ENCODE measurements at places on chromosomes 5 and 9.

GRCh38 chr5:122858451-122858850 lies 13.0 kb downstream of the SNX24 start:
- DNase-seq: no peak
- H3K27ac ChIP-seq: no peak overlapping the region
- no peak overlapping the region for H3K4me3 ChIP-seq
- no peaks in the 10 kb centered on the region for H3K27me3 ChIP-seq
- no peaks in the 10 kb centered on the region for H3K4me1 ChIP-seq

DNA sequence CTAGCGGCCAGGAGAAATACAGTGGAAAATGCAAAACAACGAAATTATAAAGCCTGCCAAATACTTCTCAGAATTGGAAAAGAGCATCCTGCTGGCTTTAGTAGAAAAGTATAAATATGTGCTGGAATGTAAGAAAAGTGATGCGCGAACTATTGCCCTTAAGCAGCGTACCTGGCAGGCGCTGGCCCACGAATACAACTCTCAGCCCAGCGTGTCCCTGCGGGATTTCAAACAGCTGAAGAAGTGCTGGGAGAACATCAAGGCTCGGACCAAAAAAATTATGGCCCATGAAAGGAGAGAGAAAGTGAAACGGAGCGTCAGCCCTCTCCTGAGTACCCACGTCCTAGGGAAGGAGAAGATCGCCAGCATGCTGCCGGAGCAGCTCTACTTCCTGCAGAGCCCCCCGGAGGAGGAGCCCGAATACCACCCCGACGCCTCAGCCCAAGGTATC lies 15.0 kb downstream of the MSANTD3 start:
- no peak overlapping the region for H3K4me3 ChIP-seq
- peaks cover 2% of the 10 kb centered on the region for H3K27me3 ChIP-seq
- H3K36me3 ChIP-seq: peaks cover 2% of the 10 kb centered on the region
- H3K4me1 ChIP-seq: no peaks in the 10 kb centered on the region
- DNase-seq: no peak

GRCh38 chr9:135219676-135220600 lies 132.5 kb downstream of the OLFM1 start:
- no peaks in the 10 kb centered on the region for H3K4me1 ChIP-seq
- no peak for DNase-seq
- no peaks in the 10 kb centered on the region for H3K36me3 ChIP-seq
- no peak overlapping the region for H3K4me3 ChIP-seq
- H3K27me3 ChIP-seq: peaks cover 7% of the 10 kb centered on the region
- no peak overlapping the region for H3K27ac ChIP-seq

DNA sequence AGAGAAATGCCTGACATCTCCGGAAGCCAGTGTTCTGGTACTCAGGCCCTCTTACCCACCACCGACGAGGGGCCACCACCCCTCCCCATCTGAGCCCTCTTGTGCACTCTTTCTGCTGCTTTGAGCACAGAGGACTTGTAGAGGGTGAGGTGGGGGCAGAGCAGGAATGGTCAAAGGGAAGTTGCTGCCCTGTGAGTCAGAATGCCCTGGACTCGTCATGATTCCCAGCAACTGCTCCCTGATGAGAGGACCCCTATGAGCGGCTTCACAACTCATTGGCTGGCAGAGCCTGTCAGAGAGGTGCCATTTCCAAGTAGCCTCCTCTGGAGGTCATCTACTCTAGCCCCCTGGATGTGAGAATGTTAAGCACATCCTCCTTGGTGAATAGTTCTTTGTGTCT lies 845 bp downstream of the ECSCR start:
- H3K27me3 ChIP-seq: no peaks in the 10 kb centered on the region
- peaks cover 48% of the 10 kb centered on the region for H3K4me1 ChIP-seq
- H3K4me3 ChIP-seq: peak overlapping the region; percentile 19
- no peak for DNase-seq
- H3K36me3 ChIP-seq: no peaks in the 10 kb centered on the region

DNA sequence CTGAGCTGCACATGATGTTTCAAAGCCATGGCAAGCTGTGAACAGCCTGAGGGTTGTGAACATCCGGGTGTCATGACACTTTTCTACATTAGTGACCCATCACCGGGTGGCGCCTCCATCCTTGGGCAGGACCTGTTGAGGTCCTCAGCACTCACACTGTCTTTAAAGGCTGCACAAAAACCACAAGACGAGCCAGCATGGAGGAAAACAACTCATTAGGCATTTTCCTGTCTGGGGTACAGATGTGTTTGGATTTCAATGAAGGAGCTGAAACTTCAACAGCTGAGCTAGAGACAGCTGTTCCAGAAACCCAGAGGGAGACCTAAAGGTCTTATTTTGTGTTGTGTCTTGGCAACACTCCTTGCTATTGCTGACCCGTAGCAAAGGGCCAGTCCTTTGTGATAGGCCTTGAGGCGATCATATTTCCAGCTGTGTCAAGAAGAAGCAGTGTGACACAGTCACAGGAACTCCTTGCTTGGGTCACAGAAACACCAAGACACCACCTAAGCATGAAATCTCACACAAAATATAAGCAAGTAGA lies 151.8 kb upstream of the VLDLR start:
- no peak for DNase-seq
- no peaks in the 10 kb centered on the region for H3K36me3 ChIP-seq
- H3K4me1 ChIP-seq: no peaks in the 10 kb centered on the region
- H3K27ac ChIP-seq: no peak overlapping the region
- H3K4me3 ChIP-seq: no peak overlapping the region

DNA sequence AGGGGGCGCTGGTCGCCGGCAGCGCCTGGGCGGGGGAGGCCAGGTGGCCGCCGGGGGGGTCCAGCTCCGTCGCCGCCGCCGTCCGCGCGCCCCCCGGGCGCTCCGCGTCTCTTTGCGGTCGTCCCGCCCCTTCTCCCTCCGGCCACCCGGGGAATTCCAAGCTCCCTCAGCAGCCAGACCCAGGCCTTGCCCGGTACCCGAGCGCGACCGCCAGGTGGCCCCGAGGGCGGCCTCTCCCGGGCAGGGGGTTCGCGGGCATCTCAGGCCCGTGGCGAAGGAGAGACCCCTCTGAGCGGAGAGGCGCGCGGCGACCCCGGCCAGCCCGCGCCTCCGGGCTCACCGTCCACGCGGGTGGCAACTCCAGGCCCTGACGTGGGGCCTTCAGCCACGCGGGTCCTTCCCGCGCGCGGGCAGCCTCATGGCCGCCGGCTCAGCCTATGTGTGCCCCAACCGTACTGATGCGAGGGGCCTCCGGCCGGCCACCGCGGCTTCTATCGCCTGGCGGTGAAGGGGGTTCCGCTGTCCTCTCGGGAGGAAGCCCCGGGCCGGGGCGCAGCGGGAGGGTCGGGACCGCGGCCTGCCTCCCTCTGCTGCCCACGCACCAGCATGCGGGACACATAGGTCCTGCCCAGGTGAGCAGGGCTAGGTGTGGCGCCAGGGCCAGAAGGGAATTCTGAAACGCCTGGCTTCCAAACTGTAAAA lies 529 bp upstream of the NRARP start:
- no peak for DNase-seq
- H3K36me3 ChIP-seq: no peaks in the 10 kb centered on the region
- H3K27ac ChIP-seq: no peak overlapping the region

All from activated T-helper 1 cell treated with anti-CD3 and anti-CD28 coated beads, Interleukin-12 subunit alpha, Interleukin-12 subunit beta, Interleukin-2, Interleukin-4 antibody, amounts not matched to agents 30 ng/mL and 10 ng/mL and 1 ng/mL, durations not matched to agents 14 hours and 24 hours and 36 hours (primary cell).